Right renal pelvis (tissue), 4 donors: ENCODE measurements at places on chromosomes 1 and 21. TPM values are rescaled to one million over a fixed set of nuclear protein-coding genes. Genes with fewer than 3 reads are reported as not detected.

The GUCA2A gene
- not detected for polyA plus RNA-seq

The PTPRF gene
- polyA plus RNA-seq = 203 TPM

The BCL2L15 gene
- polyA plus RNA-seq = 0.56 TPM

The NGF gene
- polyA plus RNA-seq = 1.7 TPM

The RORC gene
- polyA plus RNA-seq = 1.0 TPM

The S100A7 gene
- polyA plus RNA-seq = 0.21 TPM

The RAD54L gene
- polyA plus RNA-seq = 10.1 TPM

The HORMAD1 gene
- polyA plus RNA-seq = not detected

The C1orf21 gene
- 42.8 TPM for polyA plus RNA-seq

The FCRL4 gene
- not detected for polyA plus RNA-seq
